ENCODE measurements at places on chromosomes 16 and 17.

DNA sequence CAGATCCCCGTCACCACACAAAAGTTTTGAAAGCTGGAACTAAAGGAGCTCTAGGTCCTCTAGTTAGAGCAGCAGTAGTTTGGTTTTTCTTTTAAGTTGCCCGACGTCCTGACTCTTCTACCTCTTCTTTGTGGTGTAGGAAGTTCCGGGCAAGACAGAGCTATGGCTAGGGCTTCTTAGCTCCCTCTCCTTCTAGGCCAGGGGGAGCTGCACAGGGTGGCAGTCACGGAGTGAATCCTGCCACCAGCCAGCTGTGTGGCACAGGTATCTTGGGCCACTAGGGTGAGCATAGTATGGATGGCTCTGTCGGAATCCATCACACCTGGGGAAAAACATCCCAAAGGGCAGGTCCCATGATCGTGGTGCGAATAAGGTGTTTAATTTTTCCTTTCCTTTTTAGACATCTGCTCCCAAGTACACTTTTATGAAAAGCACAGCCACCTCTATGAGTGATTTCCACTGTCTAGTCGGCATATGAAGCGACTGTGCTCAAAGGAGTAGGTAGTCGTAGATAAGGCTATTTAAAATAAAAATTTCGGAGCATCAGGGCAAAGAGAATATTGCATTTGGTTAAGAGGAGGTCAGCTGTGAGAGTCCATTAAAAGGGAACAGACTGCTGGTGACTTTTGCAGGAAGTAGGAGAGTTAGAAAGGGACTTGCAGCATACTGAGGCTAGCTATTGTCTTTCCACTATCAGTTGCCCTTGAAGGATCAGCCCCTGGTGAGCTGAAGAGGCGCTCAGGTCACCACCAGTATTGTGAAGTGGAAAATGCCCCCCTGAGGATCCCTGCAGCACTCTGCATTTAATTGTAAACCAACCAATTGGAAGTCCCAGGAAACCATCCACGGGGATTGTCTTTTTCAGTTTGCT, 2.1 kb downstream of the PRKCA start:
- DNase-seq = no peak

GRCh38 chr17:51298508-51299371, 38.4 kb downstream of the UTP18 start:
- DNase-seq = no peak

DNA sequence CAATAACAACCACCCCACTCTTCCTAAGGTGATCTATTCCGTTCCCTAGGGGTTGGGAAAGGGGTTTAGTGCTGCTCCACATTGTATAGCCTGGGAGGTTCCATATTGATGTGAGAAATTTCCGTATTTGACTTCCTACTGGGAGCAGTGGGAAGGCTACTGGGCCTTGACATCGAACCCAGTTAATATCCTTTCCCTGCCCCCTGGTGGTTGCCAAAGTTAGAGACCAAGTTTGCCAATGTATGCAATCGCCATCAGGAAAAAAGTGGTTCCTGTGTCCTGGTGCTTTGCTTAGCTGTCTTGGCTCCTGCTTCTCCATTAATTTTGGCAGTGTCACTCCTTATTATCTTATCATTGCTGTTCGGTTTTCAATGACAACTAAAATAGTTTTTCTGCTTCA, 914.9 kb downstream of the KCNJ2 start:
- no peak for DNase-seq

GRCh38 chr16:67345401-67345800, 18.8 kb downstream of the LRRC36 start:
- DNase-seq = no peak

DNA sequence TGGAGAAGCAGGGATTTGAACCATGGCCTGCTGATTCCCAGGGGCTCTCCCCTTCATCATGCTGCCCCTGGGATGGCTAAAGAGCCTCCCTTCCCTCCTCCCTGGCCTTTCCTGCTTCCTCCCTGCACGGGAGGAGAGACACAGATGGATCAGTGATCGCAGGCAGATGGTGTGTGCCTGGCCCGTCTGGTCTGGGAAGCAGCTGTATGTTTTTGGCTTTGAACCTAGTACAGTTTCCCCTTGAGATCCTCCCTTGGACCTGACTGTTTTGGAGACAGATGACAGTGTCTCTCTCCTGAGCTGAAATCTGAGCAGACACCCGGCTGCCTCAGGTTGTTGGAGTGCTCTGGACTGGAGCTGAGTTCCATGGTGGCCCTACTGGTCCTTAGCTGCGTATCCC, 29.0 kb upstream of the ATP2C2 start:
- peak; percentile 5 for DNase-seq

Data from posterior vena cava (tissue), 2 donors.